Activated CD4-positive, CD25-positive, alpha-beta regulatory T cell treated with anti-CD3 and anti-CD28 coated beads, Interleukin-2, amount 50 U/mL, for 16 hours (primary cell): ENCODE measurements at places on chromosomes 6 and 20.

- no peak for DNase-seq
Measured at GRCh38 chr6:29255530-29255929, 46.0 kb upstream of the OR14J1 start.

- DNase-seq, result no peak
Measured at GRCh38 chr6:18219591-18219990, 44.7 kb downstream of the DEK start.

DNA sequence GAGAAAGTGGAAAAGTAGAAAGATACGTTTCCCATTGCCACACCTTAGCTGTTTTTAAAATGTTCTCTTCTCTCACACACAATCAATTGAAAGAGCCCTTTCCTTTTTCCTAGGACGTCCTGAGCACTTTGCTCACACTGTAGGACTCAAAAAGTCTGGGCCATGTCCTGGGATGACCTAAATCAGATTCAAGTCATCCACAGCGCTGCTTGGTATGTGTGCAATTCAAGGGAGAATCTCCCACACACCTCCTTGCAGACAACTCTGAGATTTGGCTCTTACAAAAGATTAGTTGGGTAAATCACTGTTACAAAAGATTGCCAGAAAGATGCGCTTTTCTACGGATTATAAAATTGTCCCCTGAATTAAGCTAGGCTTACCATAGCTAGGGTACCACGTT is 130.1 kb downstream of the RNASET2 start:
- DNase-seq, result no peak

DNA sequence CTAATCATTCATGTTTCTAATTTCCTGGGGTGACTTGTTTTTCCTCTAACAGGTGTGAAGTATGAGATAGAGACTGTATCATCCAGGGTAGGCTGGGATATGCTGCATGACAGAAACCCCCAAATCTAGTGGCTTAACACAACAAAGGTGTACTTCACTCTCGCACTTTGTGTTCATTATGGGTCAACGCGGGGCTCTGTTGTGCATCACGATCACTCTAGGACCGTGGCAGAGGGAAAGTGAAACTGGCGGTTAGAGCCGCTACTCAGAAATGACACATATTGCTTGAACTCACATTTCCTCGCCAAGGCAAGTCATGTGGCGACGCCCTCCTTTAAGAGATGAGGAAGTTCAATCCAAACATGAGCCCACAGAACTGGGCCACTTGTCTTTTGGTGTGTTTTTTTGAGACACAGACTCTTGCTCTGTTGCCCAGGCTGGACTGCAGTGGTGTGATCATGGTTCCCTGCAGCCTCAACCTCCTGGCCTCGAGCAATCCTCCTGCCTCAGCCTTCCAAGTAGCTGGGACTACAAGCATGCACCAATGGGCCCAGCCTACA is 41.3 kb downstream of the PCNA start:
- peak; percentile 58 for DNase-seq

DNA sequence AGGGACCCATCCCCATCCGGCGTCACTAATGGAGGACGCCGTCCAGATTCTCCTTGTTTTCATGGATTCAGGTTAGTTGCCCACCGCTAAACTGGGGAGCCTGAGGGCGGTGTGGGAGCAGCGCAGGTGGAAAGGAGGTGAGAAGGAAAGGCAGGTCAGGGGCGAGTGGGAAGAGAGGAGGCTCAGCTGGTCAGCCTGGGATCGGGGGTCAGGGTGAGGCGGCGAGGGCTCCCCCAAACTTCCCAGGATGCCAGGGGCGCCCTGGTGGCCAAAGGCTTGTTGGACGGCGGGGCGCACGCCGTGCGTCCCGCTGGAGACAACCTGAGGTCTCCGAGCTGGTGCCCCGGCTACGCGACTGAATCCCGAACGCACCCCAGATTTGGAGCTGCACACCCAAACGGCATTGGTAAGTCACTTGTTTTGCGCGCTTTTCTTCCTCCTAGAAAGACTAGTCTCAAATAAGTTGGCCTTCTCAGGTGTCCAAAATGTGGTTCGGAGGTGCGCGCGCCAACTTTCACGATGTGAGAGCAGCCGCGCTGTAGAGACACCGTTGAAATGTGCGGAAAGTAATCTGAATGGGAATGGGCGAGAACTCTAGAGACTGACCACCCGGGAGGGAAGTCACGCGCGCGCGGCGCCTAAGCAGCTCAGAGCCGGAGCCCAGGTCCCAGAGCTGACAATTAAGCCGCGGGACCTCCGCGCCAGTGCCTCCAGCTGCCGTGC is 9.7 kb downstream of the GNAS-AS1 start:
- no peak for DNase-seq

DNA sequence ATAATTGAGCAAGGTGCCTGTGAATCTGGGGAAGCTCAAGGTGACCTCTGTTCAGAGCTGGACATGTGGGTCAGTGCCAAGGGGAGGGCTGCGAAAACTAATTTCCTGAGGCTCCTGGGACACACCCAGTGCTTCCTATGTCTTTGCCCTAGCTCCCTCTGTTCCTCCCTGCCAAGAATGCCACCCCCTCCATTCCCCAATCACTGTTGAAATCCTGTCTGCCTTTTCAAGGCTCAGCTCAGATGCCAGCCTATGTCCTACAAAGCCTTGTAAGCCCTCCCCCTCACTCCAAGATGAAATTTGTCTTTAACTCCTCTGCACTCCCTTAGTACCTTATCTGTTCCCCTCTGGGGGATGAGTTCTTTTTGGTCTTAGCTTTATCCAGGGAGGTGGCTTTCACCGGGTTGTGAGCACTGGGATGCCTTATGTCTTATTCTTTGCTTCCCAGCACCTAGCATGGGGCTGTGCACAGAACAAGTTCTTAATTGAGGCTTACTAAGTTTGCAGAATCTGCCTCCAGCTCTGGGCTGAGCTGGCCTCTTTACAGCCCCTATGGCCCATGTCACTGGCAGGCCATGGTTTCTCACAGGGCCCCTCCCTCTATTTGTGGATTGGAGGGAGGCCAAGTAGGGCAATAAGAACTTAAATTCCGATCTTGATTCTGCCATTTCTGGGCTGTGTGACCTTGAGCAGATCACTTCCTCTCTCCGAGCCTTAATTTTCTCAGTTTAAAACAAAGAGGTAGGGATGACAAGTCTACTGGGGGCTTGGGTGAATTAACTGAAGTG is 51.5 kb upstream of the EPB41L1 start:
- no peak for DNase-seq

DNA sequence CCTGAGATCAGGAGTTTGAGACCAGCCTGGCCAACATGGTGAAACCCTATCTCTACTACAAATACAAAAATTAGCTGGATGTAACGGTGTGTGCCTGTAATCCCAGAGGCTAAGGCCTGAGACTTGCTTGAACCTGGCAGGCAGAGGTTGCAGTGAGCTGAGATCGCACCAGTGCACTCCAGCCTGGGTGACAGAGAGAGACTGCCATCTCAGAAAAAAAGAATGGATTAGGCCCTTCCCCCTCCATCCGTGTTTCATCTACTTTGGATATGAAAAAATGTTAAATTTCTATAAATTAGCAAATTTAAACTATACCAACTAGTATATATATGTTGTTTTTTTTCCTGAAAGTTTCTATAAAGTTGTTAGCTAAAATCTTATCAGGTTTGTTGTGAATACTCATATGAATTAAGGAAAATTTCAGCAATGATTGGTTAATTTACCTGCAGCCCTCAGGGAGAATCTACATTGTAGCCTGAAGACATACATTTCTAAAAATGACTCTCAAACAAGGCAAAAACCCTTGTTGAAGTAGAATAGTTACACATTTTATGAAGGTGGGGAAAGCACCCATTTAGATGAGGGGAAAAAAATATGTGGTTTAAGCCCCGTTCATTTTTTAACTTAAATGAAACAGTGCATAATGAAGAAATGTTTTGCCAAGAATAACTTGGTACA is 120.9 kb downstream of the TIAM2 start:
- no peak for DNase-seq

GRCh38 chr6:108009894-108010293 is 51.9 kb upstream of the SEC63 start:
- no peak for DNase-seq

DNA sequence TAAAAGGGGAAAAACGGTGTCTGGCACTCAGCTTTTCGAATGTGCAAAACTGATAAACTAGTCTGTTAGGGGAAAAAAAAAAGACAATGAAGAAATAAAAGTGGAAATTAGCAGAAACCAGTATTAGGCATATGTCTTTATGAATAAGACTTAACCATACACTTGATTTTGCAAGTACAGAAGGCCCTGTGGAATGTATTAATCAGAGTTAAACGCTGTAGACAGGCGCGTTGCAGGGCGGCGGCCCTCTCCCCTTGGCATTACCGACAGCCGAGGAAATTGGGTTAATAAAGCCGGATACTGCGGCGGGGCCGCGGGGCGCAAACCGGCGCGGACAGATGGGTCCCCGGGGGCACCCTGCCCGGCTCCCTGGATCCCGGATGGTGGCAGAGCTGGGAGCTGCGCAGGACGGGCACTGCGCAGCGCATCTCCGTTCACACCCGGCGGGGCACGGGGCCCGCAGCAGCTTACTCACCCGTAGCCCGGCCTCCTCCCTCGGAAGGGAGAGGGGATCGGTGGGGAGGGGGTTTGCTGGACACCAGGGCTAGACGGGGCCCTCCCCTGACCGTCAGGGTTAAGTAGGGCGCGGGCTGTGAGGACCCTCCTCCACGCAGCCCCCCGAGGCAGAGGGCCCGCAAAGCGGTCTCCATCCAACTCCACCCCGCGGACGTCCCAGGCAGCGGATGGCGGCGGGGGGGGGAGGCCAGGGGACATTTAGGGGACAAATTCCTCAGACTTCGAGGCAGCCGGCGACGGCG is 2.0 kb downstream of the BHLHE23 start:
- DNase-seq, result no peak

DNA sequence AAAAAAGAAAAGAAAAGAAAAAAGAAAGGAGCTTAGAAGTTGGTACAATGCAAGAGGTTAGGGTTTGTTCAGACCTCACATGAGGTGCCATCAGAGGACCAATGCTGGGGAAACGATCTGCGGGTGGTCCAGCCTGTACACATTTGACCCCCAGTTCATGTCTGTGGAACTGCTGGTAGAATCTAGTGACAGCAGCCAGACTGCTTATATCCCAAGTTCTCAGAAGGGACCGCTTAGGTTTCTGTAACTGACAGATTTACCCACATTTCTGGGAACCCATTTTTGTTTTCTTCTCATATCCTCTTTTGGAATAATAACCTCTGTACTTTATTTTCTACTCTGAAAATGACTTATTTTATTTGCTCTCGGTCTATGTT is 4.7 kb downstream of the PPP1R18 start:
- no peak for DNase-seq

DNA sequence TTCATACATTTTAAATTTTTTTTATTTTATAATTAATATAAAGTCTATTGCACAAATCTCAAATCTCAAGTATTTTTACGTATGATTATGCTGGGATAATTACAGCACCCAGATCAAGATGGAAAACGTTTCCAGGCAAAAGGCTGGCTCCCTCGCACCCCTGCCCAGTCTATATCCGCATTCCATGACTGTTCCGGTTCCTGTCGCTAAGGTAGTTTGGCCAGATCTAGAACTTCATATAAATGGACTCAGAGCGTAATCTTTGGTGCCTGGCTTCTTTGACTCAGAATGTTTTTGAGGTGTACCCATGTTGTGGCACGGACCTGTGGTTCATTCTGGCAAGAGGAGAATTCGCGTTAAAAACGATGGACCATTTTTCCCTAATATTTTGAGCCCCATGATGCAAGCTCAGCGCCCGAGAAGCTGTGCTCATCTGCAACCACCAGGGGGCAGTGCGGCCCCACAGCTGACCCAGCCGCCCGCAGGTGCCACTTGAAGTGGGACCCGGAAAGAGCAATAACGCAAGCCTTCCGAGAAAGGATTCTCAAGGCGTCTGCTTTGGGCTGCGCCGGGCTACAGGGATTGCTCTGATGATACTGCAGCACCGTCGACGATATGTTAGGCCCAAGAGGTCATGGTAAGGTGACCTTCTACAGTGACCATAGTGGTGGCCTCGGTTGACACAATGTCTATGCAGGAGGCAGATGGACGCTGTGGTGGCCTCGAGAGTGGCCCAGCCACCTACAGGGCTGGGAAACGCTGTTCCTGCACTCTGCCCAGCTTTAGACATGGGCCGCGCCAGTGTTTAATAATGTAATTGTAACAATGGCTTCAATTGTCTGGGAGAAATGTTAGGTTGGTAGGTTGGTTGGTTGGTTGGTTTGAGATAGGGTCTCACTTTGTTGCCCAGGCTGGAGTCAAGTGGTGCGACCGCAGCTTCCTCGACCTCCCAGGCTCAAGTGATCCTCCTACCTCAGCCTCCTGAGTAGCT is 160.1 kb downstream of the ZMYND8 start:
- peak; percentile 53 for DNase-seq

GRCh38 chr6:24332317-24332716 is 25.5 kb downstream of the DCDC2 start:
- no peak for DNase-seq

DNA sequence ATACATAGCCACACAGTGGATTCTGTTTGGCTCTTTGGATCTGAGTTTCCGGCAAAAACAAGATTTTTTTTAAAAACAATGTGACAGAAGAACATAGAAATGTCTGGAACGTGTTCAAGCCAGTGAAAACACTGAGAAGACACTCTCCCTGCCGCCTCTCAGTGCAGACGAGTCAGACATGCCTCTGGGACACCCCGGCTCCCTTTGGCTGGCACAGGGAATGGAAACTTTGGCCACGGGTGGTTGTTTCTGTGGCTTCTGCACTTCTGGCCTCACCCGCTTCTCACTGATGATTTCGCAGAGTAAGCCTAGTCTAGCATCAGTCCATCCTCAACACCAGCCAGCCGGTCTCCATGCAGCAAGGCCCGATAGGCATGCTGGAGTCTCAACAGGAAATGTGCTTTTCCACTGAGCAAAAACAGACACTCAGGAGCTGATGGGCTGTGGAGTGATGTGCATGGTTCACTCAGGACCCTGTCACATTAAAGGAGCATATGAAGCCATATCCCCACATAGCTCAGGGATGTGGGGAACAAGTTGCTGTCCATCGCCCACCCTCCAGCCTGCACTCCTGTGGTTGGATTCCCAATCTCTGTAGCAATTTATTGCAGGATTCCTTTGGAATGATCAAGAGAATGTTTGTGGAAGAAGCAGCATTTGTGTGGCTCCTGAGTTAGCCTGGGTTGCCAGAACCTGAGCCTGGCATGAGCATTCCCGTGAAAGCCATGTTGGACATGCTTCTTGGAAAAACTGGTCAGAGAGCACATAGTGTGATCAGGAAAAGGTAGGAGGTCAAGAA is 262.0 kb upstream of the RIN2 start:
- DNase-seq, result no peak
